Posterior vena cava (tissue), 2 donors: ENCODE measurements at places on chromosomes 13 and 19. TPM values are rescaled to one million over a fixed set of nuclear protein-coding genes. Genes with fewer than 3 reads are reported as not detected.
A peak's percentile ranks its signal among the peaks of the same experiment; 100 is the strongest.

GRCh38 chr19:1758959-1759903 is 5.9 kb downstream of the ONECUT3 start:
- no peak for DNase-seq

DNA sequence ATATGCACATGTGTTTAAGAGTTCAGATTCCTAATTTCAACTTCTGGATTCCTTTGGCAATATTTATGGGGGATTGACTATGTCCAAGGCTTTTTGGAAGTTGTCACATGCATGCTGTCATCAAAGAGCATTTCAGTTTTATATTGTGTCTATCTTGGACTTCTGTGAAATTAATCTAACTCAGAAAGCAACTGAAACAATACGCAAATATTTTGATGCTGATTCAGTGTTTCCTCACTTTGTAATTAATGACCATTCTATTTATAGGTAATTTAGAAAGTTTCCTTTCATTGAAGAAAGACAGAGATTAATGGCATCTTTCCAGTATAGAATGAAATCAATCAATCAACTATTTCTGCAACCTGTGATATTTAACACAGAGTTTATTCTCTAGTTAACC is 550.1 kb downstream of the PCDH9 start:
- DNase-seq, result no peak

- DNase-seq, result no peak
Measured at GRCh38 chr19:17225053-17225452, 973 bp upstream of the OCEL1 start.

- DNase-seq, result no peak
Measured at GRCh38 chr19:40619333-40620160, 18.4 kb downstream of the LTBP4 start.

DNA sequence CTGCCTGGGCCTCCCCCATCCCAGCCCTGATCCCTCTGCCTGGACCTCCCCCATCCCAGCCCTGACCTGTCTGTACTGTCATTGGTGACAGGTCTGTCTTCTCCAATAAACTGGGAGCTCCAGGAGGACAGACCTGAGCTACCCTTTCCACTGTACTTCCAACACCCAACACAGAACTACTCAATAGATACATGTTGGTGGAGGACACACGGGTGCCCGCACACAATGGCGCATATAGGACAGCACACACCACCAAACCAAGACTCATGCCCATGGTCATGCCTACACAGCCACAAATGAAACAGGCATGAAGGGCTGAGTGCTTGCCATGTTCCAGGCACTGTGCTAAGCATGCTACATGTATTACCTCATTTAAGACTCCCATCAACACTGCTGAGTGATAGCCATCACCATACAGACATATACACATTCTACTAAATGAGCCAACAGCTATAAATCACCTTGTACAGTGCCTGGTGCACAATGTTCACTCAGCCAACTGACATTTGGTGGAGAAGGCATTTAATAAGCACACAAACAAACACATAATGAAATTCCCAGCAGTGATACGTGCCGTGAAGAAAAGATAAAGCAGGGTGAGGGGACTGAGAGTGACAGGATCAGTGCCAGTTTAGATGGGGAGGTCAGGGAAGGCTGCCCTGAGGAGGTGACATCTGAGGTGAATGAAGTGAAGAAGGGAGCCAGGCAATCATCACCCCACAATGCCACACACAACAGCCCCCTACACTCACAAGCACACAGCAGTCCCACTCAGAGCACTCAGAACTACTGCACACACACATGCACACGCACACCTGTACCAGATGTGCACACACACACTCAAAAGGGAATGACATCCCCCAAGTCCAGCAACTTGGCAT is 857 bp downstream of the POU2F2 start:
- DNase-seq, result no peak

GRCh38 chr19:6070720-6071485 is 39.4 kb downstream of the RFX2 start:
- peak; percentile 79 for DNase-seq

NCCRP1 gene
- total RNA-seq, result not detected

GRCh38 chr13:112065521-112065866 is 1.5 kb upstream of the SOX1 start:
- no peak for DNase-seq

GRCh38 chr19:35847911-35848310 is 4.4 kb downstream of the NPHS1 start:
- peak; percentile 62 for DNase-seq

ZIC2 gene
- not detected for total RNA-seq

DNA sequence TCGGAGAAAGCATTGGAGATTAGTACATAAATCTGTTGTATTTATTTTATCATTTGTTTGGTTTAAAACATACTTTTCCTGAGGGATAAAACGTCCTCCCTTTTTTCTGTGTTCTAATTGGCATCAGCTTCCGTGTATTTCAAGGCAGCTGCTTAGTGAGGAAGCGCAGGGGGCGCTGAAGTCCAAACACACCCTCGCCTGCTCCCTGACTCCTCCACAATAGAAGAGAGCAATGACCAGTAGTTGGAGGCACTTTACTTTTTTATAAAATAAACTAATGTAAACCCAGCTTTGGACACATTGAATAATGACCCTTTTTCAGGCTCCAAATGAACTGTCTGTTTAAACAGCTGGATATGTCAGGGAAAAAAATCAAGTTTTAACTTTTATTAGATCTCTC is 79.9 kb downstream of the RNASEH2B start:
- DNase-seq, result no peak

ZNF582 gene
- 3.0 TPM for total RNA-seq

- DNase-seq, result no peak
Measured at GRCh38 chr19:38793177-38793576, 4.2 kb downstream of the LGALS7B start.

- DNase-seq, result no peak
Measured at GRCh38 chr13:71964491-71965100, 97.6 kb upstream of the DACH1 start.

SPRY2 gene
- total RNA-seq, result 24.7 TPM

FFAR2 gene
- 0.95 TPM for total RNA-seq

DNA sequence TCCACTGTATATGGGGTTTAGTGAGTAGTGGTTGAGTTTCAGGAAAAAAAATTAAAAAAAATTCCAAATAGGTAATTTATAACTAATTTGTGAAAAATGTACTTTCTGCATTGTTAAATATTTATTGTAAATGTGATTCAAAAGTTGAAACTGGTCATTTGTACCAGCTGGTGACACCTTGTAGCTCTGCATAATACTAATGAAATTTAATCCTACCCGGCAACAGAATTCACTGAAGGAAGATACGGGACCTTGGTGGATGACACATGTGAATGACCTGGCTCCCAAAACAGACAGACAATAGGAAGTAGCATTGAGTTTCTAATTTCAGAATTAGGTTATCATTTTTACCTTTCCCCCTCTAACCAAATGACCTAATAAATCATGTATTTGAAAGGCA is 73.8 kb downstream of the SLITRK6 start:
- DNase-seq, result no peak

- no peak for DNase-seq
Measured at GRCh38 chr13:114315074-114315785, 927 bp downstream of the CHAMP1 start.

DAND5 gene
- not detected for total RNA-seq

GRIN2D gene
- total RNA-seq, result 2.3 TPM

TMTC4 gene
- 8.2 TPM for total RNA-seq

- DNase-seq, result no peak
Measured at GRCh38 chr13:83221256-83221655, 661.0 kb downstream of the SLITRK1 start.

DNA sequence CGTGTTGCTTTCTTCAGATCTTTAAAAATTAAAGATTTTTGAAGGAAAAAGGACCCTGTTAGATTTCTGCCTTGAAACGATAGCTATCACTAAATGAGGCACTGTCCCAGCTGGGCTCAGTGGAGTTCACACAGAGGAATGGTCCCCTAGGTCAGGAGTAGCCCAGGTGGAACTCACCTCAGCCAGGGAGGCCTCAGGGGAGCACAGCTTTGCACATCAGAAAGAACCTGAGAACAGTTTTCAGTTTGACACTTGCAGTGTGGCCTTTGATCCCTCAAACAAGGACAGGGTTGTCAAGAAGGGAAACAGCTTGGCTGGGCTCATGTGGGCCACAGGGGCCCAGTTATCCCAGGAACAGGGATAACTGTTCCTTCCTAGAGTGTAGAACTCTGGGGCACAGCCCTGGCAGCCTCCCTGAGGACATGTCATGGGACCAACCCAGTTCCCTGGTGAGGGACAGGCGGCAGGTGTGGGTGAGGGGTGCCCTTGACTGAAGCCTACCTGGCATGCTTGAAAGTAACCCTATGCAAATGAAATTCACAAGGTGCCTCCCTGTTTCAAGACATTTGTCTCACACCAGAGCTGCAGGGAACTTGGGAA is 59.4 kb downstream of the CHST8 start:
- DNase-seq, result peak; percentile 59

- no peak for DNase-seq
Measured at GRCh38 chr13:88866195-88866594, 1195.0 kb downstream of the SLITRK5 start.

GRCh38 chr19:12872941-12873890 is 8.0 kb downstream of the DNASE2 start:
- peak; percentile 91 for DNase-seq

ACER1 gene
- not detected for total RNA-seq

UNC13A gene
- total RNA-seq, result 0.60 TPM

- DNase-seq, result no peak
Measured at GRCh38 chr13:44464471-44464870, 90.8 kb downstream of the SERP2 start.

DNA sequence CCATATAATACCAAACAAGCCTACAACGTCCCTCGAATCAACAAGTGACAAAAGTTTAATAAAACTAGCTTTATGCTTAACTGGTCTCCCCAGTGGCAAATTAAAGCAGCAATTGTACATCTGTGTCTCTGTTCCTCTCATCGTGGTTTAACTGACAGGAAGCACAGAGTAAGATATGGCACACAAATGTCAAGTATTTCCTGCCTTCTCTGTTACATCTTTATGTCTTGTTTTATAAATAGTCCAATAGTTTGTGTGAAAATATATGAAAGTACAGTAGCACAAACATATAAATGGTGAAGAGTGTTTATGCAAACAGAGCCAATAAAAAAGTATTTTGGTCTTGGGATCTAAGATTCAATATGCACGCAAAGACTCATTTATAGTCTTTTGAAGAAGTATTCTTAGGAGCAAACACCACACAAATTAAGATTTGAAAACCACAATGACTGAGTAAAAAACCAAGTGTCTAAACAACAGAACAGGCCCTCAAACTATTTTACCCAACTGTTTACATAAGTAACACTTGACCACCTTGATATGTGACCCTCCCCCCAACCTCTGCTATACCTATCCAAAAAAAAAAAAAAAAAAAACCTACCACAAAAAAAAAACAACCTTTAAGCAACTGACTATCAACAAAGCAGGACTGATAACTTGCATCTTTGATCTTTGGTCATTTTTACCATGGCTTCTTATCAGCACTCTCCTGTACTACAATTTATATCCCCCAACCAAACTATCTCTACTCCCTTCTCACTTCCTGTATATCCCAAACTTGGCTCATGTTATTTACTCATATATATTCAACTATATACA is 14.0 kb downstream of the ELF1 start:
- no peak for DNase-seq

WDR83 gene
- total RNA-seq, result 6.9 TPM

GRCh38 chr19:30781519-30781918 is 409.3 kb downstream of the ZNF536 start:
- no peak for DNase-seq

RNF17 gene
- not detected for total RNA-seq

ICAM4 gene
- total RNA-seq, result not detected

DNA sequence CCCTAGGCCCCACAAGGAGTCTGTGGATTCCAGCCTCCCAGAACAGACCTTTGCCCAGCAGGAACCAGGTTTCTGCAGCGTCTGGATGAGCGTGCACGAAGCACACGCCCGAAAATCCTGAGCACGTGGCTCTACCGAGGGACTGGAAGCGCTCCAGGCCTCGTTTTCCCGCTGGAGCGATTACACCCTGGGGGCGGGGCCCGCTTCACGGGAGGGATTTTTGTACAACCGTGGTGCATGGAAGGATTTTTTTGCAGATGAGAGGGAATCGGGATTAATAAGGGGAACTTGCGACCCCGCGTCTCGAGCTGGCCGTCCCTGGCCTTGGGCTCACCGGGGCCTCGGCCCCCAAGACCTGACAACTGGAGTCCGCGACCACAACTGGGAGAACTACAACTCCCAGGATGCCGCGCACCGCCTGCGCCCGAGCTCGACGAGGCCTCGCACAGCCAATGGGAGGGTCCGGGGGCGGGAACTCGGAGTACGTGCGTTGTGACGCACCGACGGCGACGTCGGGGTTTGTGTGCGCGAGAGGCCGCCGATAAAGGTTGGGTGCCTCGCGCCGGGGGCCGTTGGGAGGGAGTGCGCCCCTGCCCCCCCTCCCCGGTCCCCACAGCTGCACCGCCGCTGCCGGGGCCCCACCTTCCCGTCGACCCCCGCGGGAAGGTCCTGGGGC is at the start of gene ZNF628:
Gene ZNF628 (plus strand): TSS at position 518 of the 676 bp plus-strand sequence. CDS start 3,294 bp downstream, outside the sequence.
- DNase-seq, result peak; percentile 100

DNA sequence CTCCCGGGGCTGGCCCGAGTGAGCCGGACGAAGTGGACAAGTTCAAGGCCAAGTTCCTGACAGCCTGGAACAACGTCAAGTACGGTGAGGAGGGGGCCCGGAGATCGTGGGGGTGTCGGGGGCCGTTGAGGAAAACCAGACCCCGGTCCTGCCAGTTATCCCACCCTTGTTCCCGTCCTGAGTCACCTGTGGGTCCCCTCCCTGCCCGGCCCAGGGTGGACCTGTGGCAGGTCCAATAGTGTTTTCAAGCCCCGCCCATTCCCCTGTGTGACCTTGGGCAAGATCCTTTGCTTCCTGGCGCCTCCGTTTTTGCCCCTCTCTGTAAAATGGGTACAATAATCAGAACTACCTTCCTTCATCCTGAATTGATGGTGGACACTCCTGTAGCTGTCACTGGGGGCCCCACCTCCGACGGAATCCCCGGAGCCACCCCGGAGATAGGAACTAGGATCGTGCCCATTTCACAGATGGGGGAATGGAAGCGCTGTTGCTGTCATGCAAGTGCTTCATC is 593 bp downstream of the ATG4D start:
- no peak for DNase-seq

DNA sequence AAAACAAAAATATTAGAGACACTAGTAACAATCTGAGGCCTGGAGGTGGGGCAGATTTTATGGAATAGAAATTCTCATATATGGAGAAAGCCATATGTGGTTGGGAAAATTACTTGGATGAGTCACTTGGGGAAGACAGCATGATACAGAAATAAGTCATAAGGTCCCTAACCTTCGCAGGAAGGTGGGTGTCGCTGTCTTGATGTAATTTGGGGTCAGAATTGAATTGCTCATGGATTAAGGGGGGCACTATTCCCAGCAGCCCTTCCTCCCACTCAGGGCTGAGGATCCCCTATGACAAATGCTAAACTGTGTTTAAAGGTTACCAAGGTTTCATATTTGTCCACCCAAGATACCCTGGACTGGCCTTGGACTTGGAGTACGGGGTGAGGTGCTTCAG is 5.0 kb downstream of the RDH8 start:
- DNase-seq, result no peak
